ENCODE measurements at places on chromosomes 6 and 20.

DNA sequence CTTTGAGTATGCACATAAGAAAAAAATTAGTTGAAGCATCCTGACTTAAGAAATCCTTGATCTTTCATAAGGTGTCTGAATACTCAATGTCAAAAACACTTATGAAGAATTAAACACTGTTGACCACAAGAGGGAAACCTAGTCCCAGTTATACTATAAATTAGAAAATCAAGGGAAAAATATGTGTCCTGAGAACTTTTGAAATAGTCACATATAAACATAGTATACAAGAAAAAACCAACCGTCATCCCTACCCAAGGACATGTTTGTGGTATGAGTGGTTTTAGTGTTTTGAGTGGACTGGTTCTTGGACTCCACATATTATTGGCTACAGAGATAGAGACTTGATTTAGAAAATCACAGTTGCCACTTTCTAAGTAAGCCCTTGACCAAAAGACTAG lies 7.6 kb upstream of the HLA-DRA start:
- H3K4me1 ChIP-seq, result no peaks in the 10 kb centered on the region
- H3K27ac ChIP-seq, result no peak overlapping the region
- H3K4me3 ChIP-seq, result no peak overlapping the region

DNA sequence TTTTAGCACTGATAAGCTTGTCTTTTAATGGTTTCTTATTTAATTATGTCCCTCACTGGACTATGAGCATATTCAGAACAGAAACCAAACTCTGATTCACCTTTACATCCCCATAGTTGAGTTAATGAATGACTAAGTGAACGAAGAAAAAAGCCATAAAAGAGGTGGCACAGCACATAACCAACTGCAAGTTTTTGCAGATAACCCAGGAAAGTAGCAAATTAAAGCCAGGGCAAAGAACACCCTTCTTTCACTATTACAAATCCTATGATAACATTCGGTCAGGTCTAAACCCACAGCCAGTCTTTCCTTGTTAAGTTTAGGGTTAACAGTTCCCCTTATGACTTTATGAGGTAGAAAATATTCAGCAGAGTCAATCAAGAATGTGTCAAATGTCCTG lies 102.7 kb downstream of the RIN2 start:
- no peaks in the 10 kb centered on the region for H3K36me3 ChIP-seq
- no peak for DNase-seq
- no peak overlapping the region for H3K27ac ChIP-seq
- H3K4me3 ChIP-seq, result no peak overlapping the region

GRCh38 chr6:109454496-109455436 lies 806 bp downstream of the MICAL1 start:
- no peak overlapping the region for H3K27ac ChIP-seq
- H3K4me3 ChIP-seq, result peak overlapping the region; percentile 70
- peaks cover 15% of the 10 kb centered on the region for H3K4me1 ChIP-seq
- H3K27me3 ChIP-seq, result no peaks in the 10 kb centered on the region
- peak; percentile 60 for DNase-seq
- peaks cover 15% of the 10 kb centered on the region for H3K36me3 ChIP-seq

DNA sequence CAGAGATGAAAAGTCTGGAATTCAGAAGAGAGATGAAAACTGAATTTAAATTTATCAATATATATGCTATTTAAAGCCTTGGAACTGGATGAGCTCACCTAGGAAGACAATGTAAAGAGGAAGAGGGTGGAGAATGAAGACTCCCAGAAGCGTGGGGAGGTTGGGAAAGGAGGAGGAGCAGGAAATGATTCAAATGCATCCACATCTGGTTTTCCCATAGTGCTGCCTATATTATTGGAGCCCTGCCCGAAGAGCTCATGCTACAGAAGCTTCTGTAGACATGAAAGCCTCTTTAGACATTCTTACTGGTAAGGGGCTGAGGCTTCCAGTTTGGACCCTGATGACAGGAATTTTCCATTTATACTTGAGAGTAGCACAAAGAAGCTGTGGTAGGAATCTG lies 19.2 kb downstream of the PDE7B start:
- no peaks in the 10 kb centered on the region for H3K36me3 ChIP-seq
- H3K4me3 ChIP-seq, result no peak overlapping the region
- no peaks in the 10 kb centered on the region for H3K4me1 ChIP-seq

DNA sequence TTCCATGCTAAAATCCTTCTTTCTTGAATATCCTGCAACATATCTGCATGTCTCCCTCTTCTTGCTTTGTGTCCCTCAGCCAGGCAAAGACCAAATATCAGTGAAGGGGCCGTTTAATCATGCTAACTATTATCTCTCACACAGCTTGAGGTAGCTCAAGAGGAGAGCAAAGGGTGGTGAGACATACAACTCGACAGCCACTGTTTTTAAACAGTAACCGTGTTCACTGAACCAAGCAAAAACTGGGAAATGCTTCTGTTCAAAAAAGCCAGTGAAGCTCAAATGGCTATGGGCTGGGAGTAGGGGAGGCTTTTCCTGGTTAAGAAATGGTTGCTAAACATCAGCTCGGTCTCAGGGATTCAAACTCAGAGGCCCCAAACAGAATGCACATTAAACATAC lies 83.4 kb downstream of the MAP7 start:
- DNase-seq, result no peak
- H3K36me3 ChIP-seq, result no peaks in the 10 kb centered on the region
- peaks cover 4% of the 10 kb centered on the region for H3K4me1 ChIP-seq
- H3K27ac ChIP-seq, result no peak overlapping the region

DNA sequence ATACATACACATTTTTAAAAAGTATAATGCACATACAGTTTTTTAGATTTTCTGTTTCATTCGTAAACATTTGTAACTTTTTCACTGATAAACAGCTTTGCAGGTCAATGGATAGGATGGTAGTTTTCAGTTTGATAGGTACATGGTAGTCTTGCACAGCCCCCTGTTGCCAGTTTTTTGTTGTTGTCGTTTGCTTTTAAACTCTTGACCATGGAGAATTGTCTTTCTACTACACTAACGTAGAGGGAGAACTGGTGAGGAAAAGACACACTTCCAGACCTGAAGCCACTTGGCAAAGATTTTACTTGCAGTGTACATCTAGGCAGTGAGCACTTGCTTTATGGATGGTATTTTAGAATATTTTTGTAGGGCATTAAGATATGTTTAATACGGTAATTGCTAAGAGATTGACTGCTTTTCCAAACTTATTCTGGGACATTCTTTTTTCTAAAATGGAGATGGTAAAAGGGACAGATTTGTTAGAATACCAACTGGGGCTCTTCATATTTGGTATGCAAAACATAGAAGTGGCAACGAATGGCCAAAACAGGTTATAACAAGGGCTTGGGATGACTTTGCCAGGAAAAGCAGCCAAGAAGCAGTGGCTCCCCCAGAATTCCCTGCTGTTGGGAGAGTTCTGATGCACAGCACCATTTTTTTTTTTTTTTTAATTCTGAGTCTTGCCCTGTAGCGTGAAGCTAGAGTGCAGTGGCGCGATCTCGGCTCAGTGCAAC lies 1.5 kb downstream of the PYGB start:
- no peaks in the 10 kb centered on the region for H3K27me3 ChIP-seq
- H3K4me3 ChIP-seq, result no peak overlapping the region
- peak overlapping the region; percentile 96 for H3K27ac ChIP-seq

- no peaks in the 10 kb centered on the region for H3K4me1 ChIP-seq
- DNase-seq, result no peak
- H3K27ac ChIP-seq, result no peak overlapping the region
Measured at GRCh38 chr20:20904501-20904831, 192.0 kb upstream of the RALGAPA2 start.

GRCh38 chr6:52691718-52692117 lies 20.8 kb downstream of the TMEM14A start:
- no peak for DNase-seq
- H3K27me3 ChIP-seq, result no peaks in the 10 kb centered on the region
- no peak overlapping the region for H3K27ac ChIP-seq
- no peaks in the 10 kb centered on the region for H3K4me1 ChIP-seq
- no peaks in the 10 kb centered on the region for H3K36me3 ChIP-seq

GRCh38 chr20:23606652-23607049 lies 934 bp upstream of the CST9 start:
- H3K36me3 ChIP-seq, result no peaks in the 10 kb centered on the region
- H3K27ac ChIP-seq, result no peak overlapping the region
- no peak overlapping the region for H3K4me3 ChIP-seq
- H3K4me1 ChIP-seq, result no peaks in the 10 kb centered on the region

DNA sequence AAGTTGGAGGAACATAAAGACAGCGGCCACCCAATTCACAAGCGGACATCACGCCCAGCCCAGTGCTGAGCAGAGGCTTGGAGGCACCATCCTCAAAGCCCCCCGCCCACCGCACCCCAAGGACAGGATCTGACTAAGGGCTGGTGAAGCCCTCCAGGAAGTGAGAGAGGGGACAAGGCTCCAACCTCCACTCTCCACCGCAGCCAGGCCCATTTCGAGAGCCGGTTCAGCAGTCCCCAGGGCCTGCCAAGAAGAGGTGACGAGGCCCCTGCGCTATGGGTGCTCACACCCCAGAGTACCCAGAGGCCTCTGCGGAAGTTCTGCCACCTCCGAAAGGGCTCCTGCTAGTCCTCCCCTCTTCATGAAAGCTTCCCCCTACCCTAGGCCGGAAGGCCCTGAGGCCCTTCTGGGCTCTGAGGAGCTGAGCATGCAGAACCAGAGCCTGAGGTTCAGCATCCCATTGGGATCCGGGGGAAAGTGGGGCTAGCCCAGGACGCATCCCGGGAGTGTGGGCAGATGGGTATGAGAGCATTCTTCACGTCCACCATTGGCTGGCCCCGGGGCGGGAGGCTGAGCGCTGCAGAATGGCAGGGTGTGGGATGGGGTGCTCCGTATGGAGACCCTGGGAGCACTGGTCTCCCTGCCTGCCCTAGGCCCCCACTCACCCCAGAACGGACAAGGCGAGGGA lies 2.5 kb downstream of the GRM4 start:
- peaks cover 40% of the 10 kb centered on the region for H3K27me3 ChIP-seq
- H3K4me1 ChIP-seq, result peaks cover 8% of the 10 kb centered on the region
- no peak for DNase-seq
- no peak overlapping the region for H3K4me3 ChIP-seq

GRCh38 chr6:61809004-61809595 lies 476.9 kb downstream of the KHDRBS2 start:
- H3K27me3 ChIP-seq, result no peaks in the 10 kb centered on the region
- peak; percentile 76 for DNase-seq
- no peak overlapping the region for H3K4me3 ChIP-seq

GRCh38 chr20:843912-844311 lies 10.4 kb downstream of the FAM110A start:
- no peak overlapping the region for H3K4me3 ChIP-seq
- H3K27me3 ChIP-seq, result no peaks in the 10 kb centered on the region
- no peak overlapping the region for H3K27ac ChIP-seq
- no peaks in the 10 kb centered on the region for H3K36me3 ChIP-seq
- DNase-seq, result no peak
- peaks cover 3% of the 10 kb centered on the region for H3K4me1 ChIP-seq

DNA sequence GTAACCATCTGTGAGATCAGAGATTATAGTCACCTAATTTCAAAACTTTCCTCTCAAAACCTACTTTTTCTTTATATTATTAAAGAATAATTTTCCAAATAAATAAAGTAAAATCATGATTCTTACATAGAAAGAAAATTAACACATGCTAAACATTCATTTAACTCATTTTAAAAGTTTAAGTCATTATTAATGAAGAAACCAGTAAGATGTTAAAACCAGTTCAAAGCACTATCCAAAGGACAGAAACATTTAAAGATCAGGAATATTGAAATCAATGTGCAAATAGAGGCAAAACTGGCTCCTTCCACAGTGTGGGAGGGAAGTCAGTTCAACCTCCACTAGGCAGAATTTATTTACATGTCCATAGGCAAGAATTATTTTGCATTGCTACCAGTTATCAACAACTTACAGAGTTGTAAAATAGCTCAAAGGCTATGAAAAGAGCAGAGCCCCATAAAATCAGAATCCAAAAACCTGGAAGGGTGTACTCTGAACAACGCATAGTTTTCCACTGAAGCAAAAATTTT lies 146.9 kb downstream of the KHDC1L start:
- no peak for DNase-seq
- no peaks in the 10 kb centered on the region for H3K27me3 ChIP-seq
- no peaks in the 10 kb centered on the region for H3K36me3 ChIP-seq
- H3K27ac ChIP-seq, result no peak overlapping the region
- no peak overlapping the region for H3K4me3 ChIP-seq

GRCh38 chr20:34242879-34243278 lies 1.7 kb downstream of the ASIP start:
- no peak for DNase-seq
- H3K4me3 ChIP-seq, result no peak overlapping the region
- no peaks in the 10 kb centered on the region for H3K36me3 ChIP-seq

GRCh38 chr20:3727401-3728021 lies 5.0 kb upstream of the HSPA12B start:
- peaks cover 7% of the 10 kb centered on the region for H3K27me3 ChIP-seq
- no peak for DNase-seq
- H3K36me3 ChIP-seq, result no peaks in the 10 kb centered on the region
- H3K27ac ChIP-seq, result no peak overlapping the region

DNA sequence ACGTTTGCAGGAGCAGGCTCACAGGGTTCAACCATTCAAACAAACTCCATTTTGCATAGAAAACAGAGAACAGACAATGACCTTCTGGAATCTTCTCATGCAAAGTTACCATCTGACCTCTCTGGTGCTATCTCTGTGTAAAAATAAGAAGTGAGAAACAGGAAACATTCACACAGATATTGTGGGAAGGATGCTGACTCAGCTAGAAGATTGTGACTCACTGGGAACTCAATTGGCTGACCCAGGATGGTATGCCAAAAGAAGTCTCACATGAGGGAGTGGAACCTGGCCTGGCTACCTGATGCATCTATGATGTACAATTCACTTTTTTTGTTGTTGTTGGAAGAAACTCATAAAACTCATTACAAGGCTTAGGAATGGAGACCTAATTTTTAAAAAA lies 61.1 kb upstream of the TBX18 start:
- H3K27ac ChIP-seq, result no peak overlapping the region
- no peak overlapping the region for H3K4me3 ChIP-seq
- no peak for DNase-seq
- no peaks in the 10 kb centered on the region for H3K36me3 ChIP-seq
- no peaks in the 10 kb centered on the region for H3K27me3 ChIP-seq
- no peaks in the 10 kb centered on the region for H3K4me1 ChIP-seq

- H3K27me3 ChIP-seq, result no peaks in the 10 kb centered on the region
- H3K4me1 ChIP-seq, result no peaks in the 10 kb centered on the region
- H3K36me3 ChIP-seq, result peaks cover 2% of the 10 kb centered on the region
- peak; percentile 13 for DNase-seq
- H3K27ac ChIP-seq, result no peak overlapping the region
Measured at GRCh38 chr6:84137989-84138575, 89.4 kb downstream of the CEP162 start.

- DNase-seq, result no peak
- peaks cover 13% of the 10 kb centered on the region for H3K36me3 ChIP-seq
- H3K4me3 ChIP-seq, result no peak overlapping the region
- no peak overlapping the region for H3K27ac ChIP-seq
Measured at GRCh38 chr20:39032997-39033396, 70.9 kb downstream of the DHX35 start.
